ENCODE measurements at places on chromosomes 16 and 17.

- DNase-seq = no peak
These were observed 638.9 kb downstream of the HS3ST4 start for GRCh38 chr16:26330654-26331053.

DNA sequence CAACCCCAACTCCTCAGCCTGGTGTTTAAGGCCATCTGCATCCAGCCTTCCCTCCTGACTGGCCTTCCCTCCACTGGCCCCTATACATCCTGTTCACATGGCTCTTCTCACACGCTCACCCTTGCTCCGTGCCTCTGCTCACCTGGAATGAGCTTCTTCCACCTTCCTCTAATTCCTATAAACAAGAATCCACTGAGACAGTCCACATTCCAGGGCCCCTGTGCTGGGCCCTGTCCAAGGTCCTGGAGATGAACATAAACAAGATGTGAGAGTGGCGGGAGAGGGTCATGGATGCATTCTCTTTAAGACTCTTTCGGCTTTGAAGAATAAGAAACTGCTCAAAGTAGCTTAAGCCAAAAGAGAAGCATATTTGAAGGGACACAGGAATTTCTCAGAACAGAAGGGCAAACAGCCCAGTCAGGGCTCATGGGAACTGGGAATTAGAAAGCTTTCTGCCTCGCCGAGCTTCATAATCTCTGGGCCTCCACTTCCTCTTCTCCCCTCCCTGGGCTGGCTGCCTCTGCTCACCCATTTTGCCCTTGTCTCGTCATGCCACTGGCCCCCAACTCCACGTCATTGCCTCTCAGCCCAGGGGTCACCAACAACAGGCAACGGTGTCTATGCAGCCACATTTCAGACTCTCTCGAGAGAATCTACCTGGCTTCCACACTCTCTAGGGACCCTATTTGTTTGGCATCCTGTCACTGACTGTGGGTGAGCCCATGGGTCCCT, 13.5 kb downstream of the SPPL2C start:
- no peak for DNase-seq

GRCh38 chr16:64153718-64154117, 968.1 kb downstream of the CDH11 start:
- no peak for DNase-seq

- DNase-seq = no peak
These were observed 4.8 kb upstream of the ABCA5 start for GRCh38 chr17:69331756-69332155.

DNA sequence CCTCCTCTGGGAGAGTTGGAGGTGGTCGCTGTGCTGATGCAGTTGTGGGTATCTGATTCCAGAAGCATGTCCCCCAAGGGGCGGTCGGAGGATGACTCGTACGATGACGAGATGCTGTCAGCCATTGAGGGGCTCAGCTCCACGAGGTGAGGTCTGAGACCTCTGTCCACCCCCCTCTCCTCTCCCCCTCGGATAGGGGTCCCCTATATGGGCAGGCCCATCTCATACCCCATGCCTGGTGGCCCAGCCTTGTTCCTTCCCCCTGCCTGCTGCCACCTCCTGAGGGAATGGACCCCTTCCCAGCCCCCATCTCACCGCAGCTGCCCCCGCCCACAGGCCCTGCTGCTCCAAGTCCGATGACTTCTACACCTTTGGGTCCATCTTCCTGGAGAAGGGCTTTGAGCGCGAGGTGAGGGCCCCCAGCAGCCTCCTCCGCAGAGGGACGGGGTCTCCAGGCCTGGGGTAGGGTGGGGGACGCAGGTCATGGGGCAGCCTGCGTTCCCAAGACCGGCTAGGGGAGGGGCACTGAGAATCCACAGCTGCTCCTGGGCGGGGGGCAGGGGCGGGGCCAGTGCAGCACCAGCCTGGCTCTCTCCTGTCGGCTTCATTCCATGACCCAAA, 39.2 kb downstream of the ADCY7 start:
- no peak for DNase-seq

DNA sequence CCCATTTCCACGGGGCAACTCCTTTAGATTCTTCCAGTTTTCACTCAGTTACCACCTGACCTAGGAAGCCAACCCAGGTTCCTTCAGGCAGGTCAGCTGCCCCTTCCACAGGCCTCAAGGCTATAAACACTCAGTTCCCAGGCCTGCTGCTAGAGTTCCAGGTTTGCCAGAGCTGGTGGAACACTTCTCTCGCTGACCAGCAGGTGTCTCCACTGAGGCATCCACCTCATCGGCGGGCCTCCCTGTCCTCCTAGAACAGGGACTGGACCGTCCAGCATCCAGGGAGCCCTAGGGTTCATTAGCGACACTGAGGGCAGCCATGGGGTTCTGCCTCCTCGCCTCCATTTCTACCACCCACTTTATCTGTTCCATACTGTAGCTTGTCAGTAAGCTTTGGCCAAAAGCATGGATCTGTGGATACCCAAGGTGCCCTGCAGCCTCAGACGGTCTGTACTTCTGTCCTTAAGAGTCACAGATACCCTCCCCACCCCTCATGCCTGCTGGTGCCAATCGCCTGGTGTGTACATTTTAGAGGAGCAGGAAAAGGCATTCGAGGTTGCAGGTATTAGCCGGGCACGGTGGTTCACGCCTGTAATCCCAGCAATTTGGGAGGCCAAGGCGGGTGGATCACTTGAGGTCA, 29.0 kb downstream of the PIMREG start:
- DNase-seq = no peak

- DNase-seq = no peak
These were observed at the start of gene SMTNL2 for GRCh38 chr17:4584101-4584916. TSS of gene SMTNL2 (plus strand) at chr17:4584529. CDS start at chr17:4584606, 77 bp downstream.

DNA sequence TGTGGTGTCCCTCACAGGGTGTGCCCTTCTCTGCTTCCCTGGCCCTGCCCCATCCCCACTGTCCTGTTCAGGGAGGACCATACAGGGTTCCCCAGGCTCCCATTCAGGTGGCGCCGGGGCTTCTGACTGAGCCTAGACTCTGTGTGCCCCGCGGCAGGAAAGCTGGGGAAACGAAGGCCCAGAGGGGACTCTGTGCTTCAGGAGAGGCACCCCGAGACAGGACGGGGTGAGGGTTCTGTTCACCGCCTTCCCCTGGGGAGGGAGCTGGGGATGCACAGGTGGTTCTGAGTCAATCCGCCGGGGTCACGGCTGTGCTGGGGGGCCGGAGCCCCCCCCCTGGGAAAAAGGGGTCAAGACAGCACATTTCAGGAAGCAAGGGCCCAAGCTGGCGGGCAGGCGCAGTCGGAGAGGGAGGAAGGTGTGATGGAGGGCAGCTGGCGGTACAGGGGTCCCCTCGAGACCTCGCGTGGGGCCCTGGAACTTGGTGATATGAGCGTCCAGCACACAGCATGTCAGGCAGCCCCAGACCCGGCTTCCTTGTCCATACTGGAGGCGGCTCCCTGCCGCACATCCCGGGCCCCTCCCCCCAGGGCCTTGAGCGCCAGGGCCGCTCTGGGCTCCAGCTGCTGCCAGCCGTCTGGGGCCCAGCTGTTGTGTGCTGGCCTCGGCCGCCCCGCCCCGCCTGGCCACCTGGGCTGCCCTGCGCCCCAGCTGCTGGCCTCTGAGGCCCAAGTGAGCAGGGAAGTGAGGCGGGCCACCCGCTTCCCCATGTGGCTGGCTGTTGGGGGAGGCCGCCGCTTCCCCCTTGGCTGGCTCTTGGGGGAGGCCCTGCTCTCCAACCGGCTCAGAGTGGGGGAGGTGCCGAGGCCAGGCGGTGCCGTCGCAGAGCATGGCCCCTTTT, 5.6 kb upstream of the NOTUM start:
- no peak for DNase-seq

DNA sequence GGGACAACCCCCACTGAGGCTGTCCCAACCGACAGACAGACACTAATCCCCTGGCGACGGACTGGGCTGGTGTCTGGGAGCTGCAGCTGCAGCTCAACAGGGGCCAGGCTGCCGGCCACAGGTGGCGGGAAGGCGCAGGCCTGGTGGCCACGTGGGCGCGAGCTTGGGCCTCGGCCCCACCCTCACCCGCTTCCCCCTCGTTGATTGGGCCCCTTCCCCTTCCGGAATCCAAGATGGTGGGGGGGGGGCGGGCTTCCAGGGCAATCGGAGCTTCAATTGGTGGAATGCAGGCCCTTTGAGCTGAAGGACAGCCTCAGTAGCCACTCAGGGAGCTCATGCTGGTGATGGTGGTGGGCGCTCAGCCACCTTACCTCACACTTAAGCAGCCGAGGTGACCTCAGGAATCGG, 8.7 kb upstream of the TBX4 start:
- no peak for DNase-seq

DNA sequence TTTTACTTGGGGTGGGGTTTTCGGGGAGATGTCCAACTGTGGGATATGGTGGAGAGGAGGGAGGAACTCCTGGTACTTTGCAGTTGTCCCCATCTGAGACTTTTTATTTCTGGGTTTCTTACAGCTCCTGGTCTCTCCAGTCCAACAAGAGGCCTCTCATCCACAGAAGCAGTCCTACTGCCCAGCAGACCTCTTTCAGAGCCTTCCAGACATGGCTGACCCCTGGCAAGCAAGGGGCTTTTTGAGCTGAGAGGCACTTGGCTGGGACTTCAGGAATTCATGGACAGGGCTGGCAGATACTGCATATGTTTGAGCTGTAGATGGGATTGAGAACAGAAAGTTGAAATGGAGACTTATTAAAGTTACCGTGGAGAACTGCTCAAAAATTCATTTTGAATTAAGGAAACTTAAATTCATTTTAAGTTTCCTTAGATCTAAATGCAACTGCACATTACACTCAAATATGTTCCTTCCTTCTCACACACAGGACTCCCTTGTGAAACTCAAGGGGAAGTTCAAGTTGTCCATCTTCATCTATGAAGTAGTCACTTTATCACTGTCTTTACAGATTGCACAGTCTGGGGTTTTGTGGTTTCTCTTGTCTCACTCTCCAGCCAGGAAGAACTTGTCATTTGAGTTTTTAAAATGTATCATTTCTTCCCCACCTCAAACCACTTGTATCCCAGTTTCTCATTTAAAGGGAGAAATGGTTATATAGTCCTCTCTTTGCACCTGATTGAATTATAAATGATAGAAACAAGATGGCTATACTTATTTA, 1.1 kb downstream of the LASP1NB start:
- no peak for DNase-seq

GRCh38 chr17:80068301-80069222, 32.1 kb downstream of the CCDC40 start:
- DNase-seq = no peak

DNA sequence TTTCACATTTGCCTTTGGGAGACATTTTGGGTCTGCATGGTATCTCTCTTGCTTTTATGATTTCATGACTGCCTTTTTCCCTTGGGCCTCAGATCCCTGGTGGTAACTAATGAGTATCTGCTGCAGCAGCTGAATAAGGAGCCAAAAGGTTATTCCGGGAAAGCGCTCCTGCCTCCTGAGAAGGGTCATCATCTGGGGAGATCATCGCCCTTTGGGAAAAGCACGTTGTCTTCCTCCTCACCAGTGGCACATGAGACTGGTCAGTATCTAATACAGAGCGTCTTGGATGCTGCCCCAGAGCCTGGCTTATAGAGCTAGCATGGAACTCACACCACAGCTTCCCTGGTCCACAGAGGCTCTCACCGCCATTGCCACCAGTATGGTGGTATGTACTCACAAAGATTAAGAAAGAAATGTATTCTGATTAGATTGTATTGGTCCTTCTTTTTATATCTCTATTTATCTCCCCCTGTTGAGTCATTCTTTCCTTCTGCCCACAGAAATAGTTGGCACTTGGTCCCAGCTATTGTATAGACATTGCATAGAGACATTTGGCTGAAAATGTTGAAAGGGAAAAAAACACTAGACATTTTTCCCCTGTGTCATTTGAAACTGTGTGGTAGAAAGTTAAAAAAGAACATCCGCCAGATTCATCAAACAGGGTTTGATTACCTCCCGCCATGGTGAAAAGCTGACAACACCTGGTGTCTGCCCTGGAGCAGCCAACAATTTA, 8.4 kb downstream of the TPPP3 start:
- no peak for DNase-seq

All from DMS153 (cell line).